ENCODE measurements at places on chromosomes 7 and 10.

- DNase-seq = no peak
Measured at GRCh38 chr7:75667938-75668337, 70.8 kb downstream of the HIP1 start.

GRCh38 chr10:4670737-4671136 lies 155.3 kb upstream of the AKR1E2 start:
- DNase-seq = no peak

DNA sequence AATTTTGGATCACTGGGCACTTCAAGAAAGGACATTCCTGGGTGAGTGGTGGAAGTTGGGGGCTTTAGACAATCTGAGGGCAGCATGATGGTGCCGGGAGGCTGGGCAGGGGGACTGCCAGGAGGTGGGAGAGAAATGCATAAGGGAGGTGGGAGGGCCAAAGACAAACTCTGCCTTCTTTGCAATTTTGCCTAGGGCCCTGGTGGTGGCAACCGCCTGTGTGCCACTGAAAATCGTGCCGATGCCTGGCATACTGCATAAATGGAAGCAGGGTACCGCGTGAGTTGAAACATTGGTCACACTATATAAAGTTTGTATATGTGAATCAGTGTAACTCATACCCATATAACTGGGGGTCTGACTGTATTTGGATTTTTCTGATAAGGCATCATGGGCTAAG lies 3.3 kb downstream of the LUC7L2 start:
- no peak for DNase-seq

DNA sequence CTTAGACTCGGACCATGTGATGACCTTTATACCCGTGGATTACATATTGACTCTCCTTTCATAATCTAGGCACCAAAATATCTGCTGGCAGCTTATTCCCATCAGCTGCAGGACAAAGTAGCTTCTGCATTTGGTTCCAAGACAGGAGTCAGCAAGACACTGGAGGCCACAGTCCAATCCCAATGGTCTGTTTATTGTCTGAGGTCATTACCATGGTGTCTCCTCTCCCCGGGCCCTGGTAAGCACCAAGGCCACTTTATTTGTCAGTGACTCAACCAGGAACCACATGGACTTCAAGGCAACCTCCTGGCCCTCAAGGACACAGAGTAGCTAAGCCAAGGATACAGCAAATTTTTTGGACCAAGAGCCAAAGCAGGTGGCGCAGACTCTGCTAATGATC lies 36.1 kb downstream of the KCNMA1 start:
- no peak for DNase-seq

- no peak for DNase-seq
Measured at GRCh38 chr7:47875998-47876744, 72.1 kb downstream of the PKD1L1 start.

- DNase-seq = peak; percentile 54
Measured at GRCh38 chr7:155206318-155207020, 91.2 kb upstream of the INSIG1 start.

GRCh38 chr7:43108255-43109011 lies 4.0 kb upstream of the HECW1 start:
- peak; percentile 28 for DNase-seq

DNA sequence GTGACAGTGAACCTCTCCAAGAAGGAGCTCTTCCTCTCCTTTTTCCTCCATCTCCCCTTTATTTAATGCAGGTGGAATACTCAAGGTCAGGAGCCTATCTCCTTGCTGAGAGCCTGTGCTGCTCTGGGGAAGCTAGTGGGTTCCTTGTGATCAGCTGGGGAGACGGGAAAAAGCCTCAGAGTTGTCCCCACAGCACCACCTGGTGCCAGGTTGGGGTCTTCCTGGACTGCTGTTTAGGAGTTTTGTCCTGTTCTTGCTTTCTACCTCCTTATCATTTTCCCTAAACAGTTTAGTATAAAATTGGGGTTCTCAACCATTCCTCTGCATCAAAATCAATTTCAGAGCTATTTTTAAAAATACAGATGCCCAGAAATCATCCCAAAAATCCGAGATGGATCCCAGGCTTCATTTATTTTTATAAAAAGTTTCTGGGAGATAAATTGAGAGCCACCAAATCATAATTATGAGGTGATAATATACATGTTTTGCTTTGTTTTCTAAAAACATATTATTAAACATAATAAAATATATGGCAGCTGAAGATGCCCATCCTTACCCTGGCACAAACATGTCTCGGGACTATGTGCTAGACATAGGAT lies 44.3 kb downstream of the MACC1 start:
- DNase-seq = peak; percentile 1

GRCh38 chr10:74320026-74320425 lies 169.0 kb downstream of the ADK start:
- DNase-seq = no peak

GRCh38 chr10:121449482-121449924 lies 148.7 kb downstream of the FGFR2 start:
- DNase-seq = no peak

DNA sequence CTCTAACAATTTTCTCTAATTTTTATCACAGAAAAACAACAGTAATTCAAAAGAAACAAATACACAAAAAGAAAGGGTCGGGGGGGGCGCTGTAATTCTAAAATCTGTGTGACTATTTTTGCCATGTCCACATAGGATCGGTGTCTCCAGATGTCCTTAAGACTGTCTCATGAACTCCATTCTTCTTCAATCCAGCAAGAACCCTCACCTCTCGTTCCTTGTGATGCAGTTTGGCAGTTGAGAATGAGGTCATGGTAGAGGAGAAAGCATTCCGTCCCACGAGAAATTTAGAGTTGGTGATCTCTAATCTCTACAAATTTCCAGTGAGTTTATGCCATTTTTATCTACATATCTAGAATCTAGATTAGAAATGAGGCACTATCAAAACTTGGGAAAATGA lies 394.7 kb downstream of the TFEC start:
- DNase-seq = no peak

GRCh38 chr10:104434601-104435000 lies 81.0 kb downstream of the CFAP58 start:
- no peak for DNase-seq

DNA sequence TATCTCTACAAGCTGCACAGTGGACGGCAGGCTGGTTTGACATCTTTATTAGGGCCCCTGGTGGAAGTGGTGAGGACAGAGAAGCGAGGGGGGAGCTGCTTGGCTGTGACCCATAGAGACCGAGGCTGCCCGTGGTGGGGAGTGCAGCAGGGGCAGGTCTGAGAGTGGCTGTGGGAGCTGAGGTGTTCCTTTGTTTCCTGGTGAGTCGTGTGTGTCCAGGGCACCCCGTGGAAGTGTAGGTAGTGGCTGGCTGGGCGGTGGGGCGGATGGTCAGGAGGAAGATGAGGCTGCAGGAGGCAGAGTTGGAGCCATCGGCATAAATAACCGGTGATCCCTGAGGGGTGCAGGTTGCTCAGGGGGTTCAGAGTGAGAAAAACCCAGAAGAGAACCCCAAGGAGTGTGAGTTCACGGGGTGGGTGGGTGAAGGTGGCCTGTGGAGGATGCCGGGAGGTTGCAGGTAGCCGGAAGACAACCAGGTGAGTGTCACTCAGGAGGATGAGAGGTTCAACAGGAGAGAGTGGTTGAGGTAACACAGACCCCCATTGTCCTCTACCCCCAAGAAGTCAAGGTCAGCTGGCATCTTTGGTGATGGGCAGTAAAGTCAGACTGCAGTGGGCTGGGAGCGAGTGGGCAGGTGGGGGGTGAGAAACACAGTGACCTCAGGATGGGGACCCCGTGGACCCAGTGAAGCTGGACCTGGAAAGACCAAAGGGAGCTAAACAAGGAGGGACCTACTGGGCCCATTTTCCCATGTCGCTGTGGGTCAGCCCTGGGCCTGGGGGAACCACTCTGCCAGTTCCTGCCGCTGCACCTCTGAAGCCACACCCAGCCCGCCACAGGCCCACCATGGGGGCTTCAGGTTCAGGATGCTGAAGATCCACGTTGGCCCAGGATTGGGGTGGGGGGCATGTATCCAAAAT lies 7.8 kb downstream of the ATP6V0E2 start:
- no peak for DNase-seq

GRCh38 chr10:104309980-104310978 lies 28.0 kb downstream of the ITPRIP start:
- DNase-seq = no peak

GRCh38 chr10:86693721-86694369 lies 25.5 kb downstream of the LDB3 start:
- peak; percentile 32 for DNase-seq

GRCh38 chr10:120979435-120980278 lies 128.5 kb downstream of the WDR11 start:
- peak; percentile 12 for DNase-seq

DNA sequence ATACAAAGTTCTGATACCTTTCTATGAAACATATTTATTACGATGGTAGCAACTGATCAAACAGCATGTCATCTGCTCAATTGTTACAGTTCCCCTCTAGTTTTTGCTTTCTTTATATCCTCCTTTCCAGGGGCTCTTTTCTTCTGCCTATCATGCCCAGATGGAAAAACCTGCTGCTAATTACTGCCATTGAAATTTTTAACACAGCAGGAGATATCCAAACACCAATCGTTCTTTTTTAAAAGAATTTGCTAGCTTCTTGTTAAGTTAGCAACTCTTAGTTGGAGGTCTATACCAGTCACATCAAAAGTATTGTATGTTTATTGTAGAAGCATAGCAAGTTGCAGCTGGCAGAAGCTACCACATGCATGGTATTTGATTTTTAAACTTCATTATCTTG lies 768.5 kb downstream of the NXPH1 start:
- DNase-seq = no peak

DNA sequence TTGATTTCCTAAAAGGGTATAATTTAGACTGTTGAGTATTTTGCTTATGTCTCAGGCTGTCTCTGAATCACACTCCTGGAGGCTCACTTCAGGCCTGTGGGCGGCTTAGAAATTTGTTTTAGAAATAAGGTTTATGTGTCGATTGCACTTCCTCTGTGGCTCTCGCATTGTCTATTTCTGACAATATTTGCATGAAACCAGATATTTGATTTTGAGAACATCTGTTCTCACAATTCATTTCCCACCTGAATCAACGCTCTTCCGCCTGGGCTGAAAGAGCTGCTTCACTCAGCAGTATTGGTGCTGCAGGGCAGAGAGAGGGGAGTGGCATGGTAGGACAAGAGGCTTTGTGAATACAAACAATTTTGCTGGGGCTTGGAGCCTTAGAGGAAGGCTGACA lies 262.0 kb downstream of the ADRA2A start:
- no peak for DNase-seq

GRCh38 chr7:136966825-136967224 lies 98.4 kb downstream of the CHRM2 start:
- DNase-seq = no peak

DNA sequence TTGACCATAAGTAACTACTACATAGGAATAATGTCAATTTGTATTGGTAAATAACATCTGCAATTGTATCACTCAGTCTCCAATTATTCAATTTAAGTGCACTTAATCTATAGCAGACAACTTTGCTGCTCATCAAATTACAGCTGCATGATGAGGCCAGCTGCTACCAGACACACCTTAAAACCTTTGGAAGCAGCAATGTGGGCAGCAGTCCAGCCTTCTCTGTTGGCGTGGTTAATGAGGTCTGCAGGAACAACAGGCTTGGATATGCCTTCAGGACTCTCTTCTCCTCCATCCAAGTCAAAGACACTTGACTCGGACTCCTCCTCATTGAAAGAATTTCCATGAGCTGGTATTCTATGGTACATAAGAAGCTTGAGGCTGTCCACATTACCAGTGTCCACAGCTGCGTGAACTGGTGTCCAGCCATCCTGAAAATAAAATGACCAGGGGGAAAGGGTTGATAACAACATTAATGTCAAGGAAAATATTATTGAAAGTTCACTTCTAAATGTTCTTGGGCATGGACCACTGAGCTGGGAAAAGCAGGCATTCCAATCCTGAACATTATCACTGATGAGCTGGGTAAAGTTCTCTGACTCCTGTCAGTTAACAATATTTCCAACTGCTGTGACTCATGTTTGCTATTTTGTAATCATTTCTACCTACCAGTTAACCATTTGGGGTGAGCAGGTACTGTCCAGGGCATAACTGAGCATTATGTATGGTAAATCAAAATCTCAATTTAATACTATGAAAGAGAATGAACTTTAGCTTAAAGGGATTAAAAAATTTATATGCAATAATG lies 95.7 kb downstream of the CTTNBP2 start:
- DNase-seq = no peak

GRCh38 chr7:79462390-79462789 lies 8.9 kb upstream of the MAGI2 start:
- DNase-seq = no peak

- DNase-seq = no peak
Measured at GRCh38 chr10:63940277-63940922, 419.2 kb downstream of the REEP3 start.

- no peak for DNase-seq
Measured at GRCh38 chr10:52121688-52122087, 192.4 kb upstream of the DKK1 start.

GRCh38 chr7:94394437-94395140 lies at the start of gene COL1A2:
Gene COL1A2, plus strand, starts transcription at chr7:94394895. Its CDS starts 137 bp downstream, at chr7:94395032.
- peak; percentile 1 for DNase-seq

DNA sequence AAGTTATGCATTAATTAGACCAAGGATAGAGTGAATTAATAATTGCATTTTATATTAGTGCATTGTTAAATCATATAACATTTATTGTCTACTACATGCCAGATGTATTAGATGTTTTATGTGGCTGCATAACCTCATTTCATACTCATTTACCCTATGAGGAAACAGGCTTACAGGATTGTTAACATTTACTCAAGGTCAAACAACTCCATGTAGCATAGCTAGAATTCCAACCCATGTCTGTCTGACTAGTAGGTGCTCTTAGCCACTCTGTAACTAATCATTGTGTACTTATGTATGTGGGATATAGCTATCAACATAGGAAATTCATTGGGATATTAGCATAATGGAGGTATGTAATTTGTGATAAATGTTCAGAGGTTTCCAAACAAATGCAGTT lies 46.3 kb downstream of the PHYHIPL start:
- no peak for DNase-seq

DNA sequence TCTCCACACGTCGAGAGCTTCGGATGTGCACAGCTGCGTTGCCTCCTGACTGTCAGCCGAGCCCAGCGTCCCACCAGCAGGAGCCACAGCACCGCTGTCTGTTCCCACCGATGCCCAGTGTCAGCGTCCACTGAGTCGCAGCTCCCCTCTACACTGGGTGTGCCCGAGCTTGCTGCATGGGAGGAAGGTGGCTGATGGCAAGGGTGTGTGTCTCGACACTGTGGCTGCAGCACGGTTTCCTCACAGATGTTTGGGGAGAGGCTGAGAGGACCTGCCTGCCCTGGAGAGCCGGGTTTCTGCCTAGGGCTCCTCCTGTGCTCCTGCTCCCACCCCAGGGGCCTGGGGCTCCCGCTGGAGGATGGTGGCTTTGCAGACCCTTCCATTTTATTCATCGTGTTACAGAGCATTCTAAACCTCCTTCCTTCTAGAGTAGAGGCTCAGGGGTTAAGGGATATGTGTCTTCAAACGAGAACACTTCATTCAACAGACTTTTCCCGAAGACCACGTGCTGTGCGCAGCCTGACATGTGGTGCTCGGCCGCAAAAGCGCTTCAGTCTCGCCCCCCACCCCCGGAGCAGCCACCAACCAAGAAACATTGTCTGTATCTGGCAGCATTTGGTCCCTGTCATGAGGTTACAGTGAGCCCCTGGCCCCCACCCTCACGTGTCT lies 384.8 kb downstream of the DNAJB6 start:
- no peak for DNase-seq

All from T-cell (primary cell).